ENCODE measurements at places on chromosomes 1 and 21.
A peak's percentile ranks its signal among the peaks of the same experiment; 100 is the strongest.

DNA sequence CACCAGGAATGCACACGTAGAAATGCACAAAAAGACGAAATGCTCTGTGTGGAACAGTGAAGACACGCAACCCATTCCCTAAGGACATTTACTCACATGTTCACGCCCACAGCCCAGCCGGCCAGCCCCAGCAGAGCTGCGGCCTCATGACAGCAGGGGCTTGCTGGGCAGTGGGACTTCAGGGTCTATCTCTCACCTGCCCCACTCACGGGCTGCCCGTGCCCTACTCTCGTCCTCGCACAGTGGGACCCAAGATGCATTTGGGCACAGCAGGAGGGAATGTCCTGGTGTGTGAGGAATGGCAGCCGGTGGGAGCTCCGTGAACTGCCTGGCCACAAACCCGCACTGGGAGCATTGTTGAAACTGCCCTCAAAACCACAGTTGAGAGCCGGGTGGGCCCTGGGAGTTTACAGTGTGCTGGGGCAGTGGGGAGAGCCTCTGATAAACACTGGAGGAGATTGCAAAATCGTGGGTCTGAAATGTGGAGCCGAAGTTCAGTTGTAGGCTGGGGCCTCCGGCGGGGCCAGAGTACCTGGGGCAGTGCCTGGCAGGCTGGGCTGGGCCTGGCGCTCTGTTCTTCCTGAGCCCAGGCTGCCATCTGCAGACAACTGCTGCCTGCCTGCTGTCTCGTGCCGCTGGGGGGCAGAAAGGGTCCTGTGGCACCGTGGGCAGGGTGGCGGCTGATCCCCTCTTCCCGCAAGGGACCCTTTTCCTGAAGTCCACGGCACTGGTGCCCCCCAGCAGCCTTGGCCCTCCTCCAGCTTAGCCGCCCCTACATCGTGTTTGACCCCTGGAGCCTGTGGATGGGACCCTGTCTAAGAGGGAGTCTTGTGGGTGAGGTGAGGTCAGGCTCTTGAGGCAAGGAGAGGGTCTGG lies 20.7 kb upstream of the POFUT2 start:
- no peak for DNase-seq

GRCh38 chr1:78668427-78668826 lies 18.8 kb downstream of the IFI44 start:
- peak; percentile 84 for DNase-seq

GRCh38 chr21:44919111-44919912 lies 1.4 kb downstream of the ITGB2 start:
- DNase-seq = no peak

DNA sequence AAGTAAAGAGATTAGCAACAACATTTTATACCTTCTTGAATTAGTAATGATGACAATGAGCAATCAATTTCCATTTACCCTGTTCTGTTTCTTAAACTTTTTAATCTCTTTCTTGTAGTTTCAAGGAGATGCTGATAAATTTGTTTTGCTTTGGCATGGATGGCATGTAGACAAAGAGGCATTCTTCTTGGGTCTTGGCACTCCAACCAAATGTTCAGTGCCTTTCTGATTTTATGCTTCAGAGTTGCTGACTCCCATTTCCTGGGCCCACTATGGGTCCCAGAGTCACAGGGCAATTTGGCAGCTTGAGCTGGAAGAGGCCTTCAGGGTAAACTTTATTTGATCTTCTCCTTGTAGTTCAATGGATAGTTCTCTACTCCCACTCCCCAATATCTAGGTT lies 42.1 kb upstream of the OSBPL9 start:
- no peak for DNase-seq

GRCh38 chr1:172380441-172381244 lies 39.8 kb upstream of the C1orf105 start:
- DNase-seq = no peak

- DNase-seq = no peak
Measured at GRCh38 chr1:178011465-178011828, 41.6 kb upstream of the SEC16B start.

DNA sequence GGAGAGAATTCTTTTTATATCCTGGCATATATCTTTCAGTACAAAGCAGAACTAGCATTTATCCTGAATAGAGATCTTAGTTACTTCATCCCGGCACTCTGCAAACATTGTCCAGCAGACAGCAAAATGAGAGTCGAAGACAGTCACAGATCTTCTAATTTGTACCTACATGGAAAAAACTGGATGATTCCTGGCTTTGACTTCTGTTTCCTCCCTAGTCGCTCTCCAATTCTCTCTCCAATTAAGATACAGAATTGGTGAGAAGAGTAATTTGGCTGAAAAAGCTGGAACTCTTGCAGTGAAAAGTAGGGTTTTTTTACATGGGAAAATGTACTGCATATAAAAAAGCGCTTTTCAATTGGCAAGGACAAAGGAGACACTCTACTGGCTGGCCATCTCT lies 151.1 kb upstream of the C8B start:
- DNase-seq = no peak

GRCh38 chr1:222171005-222171404 lies 376.9 kb downstream of the HHIPL2 start:
- DNase-seq = peak; percentile 28
